ENCODE measurements at places on chromosomes 4 and X. TPM values are rescaled to one million over a fixed set of nuclear protein-coding genes. Genes with fewer than 3 reads are reported as not detected.

The LRRC66 gene
- not detected for total RNA-seq

The PRKG2 gene
- not detected for total RNA-seq

The RHOXF2B gene
- total RNA-seq: not detected

The WAS gene
- total RNA-seq: not detected

The FDCSP gene
- not detected for total RNA-seq

The SLC6A14 gene
- 43.2 TPM for total RNA-seq

The ZFP42 gene
- total RNA-seq: not detected

The C4orf36 gene
- total RNA-seq: not detected

The HTN3 gene
- total RNA-seq: not detected

The BEX1 gene
- total RNA-seq: 85.8 TPM

The VCX3A gene
- not detected for total RNA-seq
